ENCODE measurements at places on chromosomes 7 and 10. TPM values are rescaled to one million over a fixed set of nuclear protein-coding genes. Genes with fewer than 3 reads are reported as not detected.

Gene TSPAN15
- total RNA-seq, result 0.55 TPM

Gene KNDC1
- total RNA-seq, result 0.51 TPM

Gene TEX36
- not detected for total RNA-seq

Gene PLAU
- 1.7 TPM for total RNA-seq

Gene NKX2-3
- not detected for total RNA-seq

Gene FAM25G
- not detected for total RNA-seq

Gene PNLIPRP2
- not detected for total RNA-seq

Gene MOGAT3
- not detected for total RNA-seq

Gene PRF1
- 67.7 TPM for total RNA-seq

Gene LBX1
- total RNA-seq, result not detected

Gene PRKCQ
- 40.8 TPM for total RNA-seq

Gene FRA10AC1
- total RNA-seq, result 18.6 TPM

Gene CCL24
- total RNA-seq, result not detected

Gene ZNF746
- 26.4 TPM for total RNA-seq

Gene CRHR2
- total RNA-seq, result not detected

Gene CALHM3
- not detected for total RNA-seq

Gene SPACDR
- total RNA-seq, result 4.5 TPM

Gene CFAP69
- 0.34 TPM for total RNA-seq

Gene FRMPD2
- not detected for total RNA-seq

Gene PKD2L1
- not detected for total RNA-seq

Gene CUZD1
- 2.5 TPM for total RNA-seq

Gene SLIT1
- total RNA-seq, result 0.32 TPM

Gene GDF2
- not detected for total RNA-seq

Gene ADIRF
- total RNA-seq, result not detected

Gene LRRN3
- 28.0 TPM for total RNA-seq

Gene CPA2
- total RNA-seq, result 0.14 TPM

Gene ASAH2
- 1.7 TPM for total RNA-seq

All from activated T-helper 2 cell treated with anti-CD3 and anti-CD28 coated beads, Interferon-gamma antibody, Interleukin-2, Interleukin-4, amounts not matched to agents 10 μg/mL and 5 μg/mL and 100 μg/mL, durations not matched to agents 14 hours and 24 hours and 36 hours (primary cell).